ENCODE measurements at places on chromosomes 12 and 14. TPM values are rescaled to one million over a fixed set of nuclear protein-coding genes. Genes with fewer than 3 reads are reported as not detected.

Gene GSC
- not detected for total RNA-seq

Gene PELI2
- total RNA-seq = 43.8 TPM

Gene ZNF705A
- not detected for total RNA-seq

Gene FAM181A
- total RNA-seq = 1.6 TPM

Gene PRB2
- total RNA-seq = not detected

Gene TOMM20L
- total RNA-seq = not detected

Gene STYK1
- total RNA-seq = 4.7 TPM
